Activated CD8-positive, alpha-beta memory T cell treated with anti-CD3 and anti-CD28 coated beads, Interleukin-2, amount 10 ng/mL, durations not matched to agents 7 days and 5 days (primary cell): ENCODE measurements at places on chromosomes 7 and 10.

GRCh38 chr10:78279756-78280155 lies 246.1 kb downstream of the RPS24 start:
- H3K27me3 ChIP-seq, result peaks cover 12% of the 10 kb centered on the region
- no peaks in the 10 kb centered on the region for H3K36me3 ChIP-seq
- H3K27ac ChIP-seq, result no peak overlapping the region
- no peaks in the 10 kb centered on the region for H3K4me1 ChIP-seq

DNA sequence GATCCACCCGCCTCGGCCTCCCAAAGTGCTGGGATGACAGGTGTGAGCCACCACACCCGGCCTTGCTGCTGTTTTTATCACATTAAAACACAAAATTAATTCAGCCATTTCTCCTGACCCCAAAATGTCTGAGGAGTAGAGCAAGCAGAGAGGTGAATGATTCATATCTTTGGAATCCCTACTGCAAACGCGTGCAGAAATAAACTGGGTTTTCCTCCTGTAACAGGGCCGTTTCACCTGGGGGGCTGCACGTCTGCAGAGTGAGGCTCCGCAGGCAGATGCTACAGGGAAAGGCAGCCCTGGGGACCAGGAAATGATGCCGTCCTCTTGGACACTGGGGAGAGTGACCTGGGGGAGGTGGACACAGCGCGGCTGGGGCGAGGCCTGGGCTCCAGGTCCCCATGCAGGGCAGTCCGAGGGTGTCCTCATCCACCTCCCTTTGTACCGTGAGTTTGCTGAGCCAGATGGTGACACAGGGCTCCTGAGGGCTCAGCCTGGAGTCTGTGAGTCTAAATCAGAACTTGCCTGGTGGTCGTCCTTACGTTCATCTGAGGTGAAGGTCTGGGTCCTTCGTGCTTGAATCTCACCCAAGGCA lies 41.9 kb downstream of the PDGFA start:
- H3K27ac ChIP-seq, result no peak overlapping the region
- H3K27me3 ChIP-seq, result no peaks in the 10 kb centered on the region
- DNase-seq, result no peak
- no peaks in the 10 kb centered on the region for H3K4me1 ChIP-seq

- H3K4me3 ChIP-seq, result no peak overlapping the region
- no peaks in the 10 kb centered on the region for H3K36me3 ChIP-seq
- DNase-seq, result no peak
- H3K4me1 ChIP-seq, result no peaks in the 10 kb centered on the region
Measured at GRCh38 chr10:59463909-59464308, 101.6 kb upstream of the FAM13C start.

DNA sequence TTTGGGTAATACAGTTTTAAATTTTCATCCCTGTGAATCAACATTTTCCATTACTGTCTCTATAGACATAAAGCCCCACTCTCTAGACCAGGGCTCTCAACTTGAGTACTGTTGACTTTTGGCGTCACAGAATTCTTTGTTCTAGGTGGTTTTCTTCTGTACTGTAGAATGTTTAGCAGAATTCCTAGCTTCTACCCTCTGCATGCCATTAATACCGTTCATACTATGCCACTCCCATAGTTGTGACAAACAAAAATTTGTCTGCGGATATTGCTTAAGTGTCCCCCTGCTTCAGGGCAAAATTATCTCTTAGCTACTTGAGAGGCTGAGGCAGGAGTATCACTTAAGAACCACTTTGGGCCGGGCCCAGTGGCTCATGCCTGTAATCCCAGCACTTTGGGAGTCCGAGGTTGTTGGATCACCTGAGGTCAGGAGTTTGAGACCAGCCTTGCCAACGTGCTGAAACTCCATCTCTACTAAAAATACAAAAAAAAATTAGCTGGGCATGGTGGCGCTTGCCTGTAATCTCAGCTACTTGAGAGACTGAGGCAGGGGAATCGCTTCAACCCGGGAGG lies 57.3 kb upstream of the NRG3 start:
- no peaks in the 10 kb centered on the region for H3K36me3 ChIP-seq
- no peak overlapping the region for H3K27ac ChIP-seq
- DNase-seq, result no peak
- no peak overlapping the region for H3K4me3 ChIP-seq
- H3K27me3 ChIP-seq, result no peaks in the 10 kb centered on the region

GRCh38 chr7:11570205-11570604 lies 261.8 kb downstream of the THSD7A start:
- H3K4me1 ChIP-seq, result no peaks in the 10 kb centered on the region
- H3K36me3 ChIP-seq, result no peaks in the 10 kb centered on the region
- DNase-seq, result no peak
- H3K27ac ChIP-seq, result no peak overlapping the region
- H3K4me3 ChIP-seq, result no peak overlapping the region
- no peaks in the 10 kb centered on the region for H3K27me3 ChIP-seq

- peaks cover 6% of the 10 kb centered on the region for H3K27me3 ChIP-seq
- DNase-seq, result no peak
- H3K4me3 ChIP-seq, result no peak overlapping the region
- no peaks in the 10 kb centered on the region for H3K4me1 ChIP-seq
- no peak overlapping the region for H3K27ac ChIP-seq
Measured at GRCh38 chr10:16381083-16381482, 55.7 kb upstream of the PTER start.

GRCh38 chr7:7246223-7246622 lies 63.9 kb downstream of the C1GALT1 start:
- DNase-seq, result no peak
- H3K4me1 ChIP-seq, result peaks cover 8% of the 10 kb centered on the region
- H3K27ac ChIP-seq, result no peak overlapping the region
- H3K4me3 ChIP-seq, result no peak overlapping the region
- no peaks in the 10 kb centered on the region for H3K27me3 ChIP-seq

DNA sequence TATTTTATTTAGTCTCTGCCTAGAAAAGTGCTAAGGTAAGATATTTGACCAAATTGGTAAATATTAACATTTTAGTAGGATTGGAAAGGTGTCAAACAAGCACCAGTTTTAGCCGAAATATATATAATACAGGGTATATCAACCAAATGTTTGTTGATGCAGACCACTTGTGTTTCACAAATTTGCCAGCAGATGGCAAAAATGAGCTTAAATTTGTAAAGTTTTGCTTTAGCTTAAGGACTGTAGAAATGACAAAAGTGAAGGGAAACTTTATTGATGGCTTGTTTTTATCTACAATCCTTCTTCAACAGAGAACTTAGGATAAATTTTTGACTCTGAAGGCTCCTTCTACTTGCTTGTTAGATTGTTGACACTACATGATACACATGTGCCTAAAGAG lies 4.8 kb upstream of the POLR1F start:
- no peak overlapping the region for H3K4me3 ChIP-seq
- H3K36me3 ChIP-seq, result no peaks in the 10 kb centered on the region
- H3K27ac ChIP-seq, result no peak overlapping the region
- H3K27me3 ChIP-seq, result peaks cover 3% of the 10 kb centered on the region
- peaks cover 9% of the 10 kb centered on the region for H3K4me1 ChIP-seq
- DNase-seq, result peak; percentile 57

DNA sequence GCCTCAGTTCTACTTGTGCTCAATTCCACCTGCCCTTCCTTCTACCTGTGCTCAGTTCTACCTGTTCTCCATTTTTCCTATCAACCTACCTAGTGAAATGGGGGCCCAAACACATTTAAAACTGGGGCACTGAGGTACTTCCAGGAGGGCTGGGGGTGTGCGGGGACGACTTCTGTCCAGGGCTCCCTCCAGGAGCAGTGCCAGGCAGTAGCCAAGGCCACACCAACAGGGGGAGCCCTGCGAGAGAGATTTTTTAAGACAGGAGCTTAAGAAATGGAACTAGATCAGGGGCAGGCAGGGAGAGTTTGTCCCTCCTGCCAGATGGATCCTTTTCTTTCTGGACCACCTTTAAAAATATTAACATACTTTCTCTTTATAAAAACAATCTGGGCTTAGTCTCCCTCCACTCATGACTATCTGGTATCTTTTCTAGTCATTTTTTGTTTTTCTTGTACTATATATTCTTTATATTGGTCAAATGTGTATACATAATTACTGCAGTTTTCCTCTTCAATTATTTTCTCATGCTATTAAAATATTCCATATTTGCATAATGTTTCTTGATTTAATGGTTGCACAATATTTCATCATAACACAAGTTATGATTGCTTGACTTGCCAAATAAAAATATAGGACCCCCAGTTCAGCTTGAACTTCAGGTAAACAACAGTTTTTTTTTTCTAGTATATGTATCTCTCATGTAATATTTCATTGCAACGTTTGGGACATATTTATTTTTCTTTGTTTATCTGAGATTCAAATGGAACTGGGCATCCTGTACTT lies 47.3 kb upstream of the INSYN2A start:
- no peaks in the 10 kb centered on the region for H3K27me3 ChIP-seq
- H3K36me3 ChIP-seq, result no peaks in the 10 kb centered on the region
- H3K27ac ChIP-seq, result no peak overlapping the region
- no peak for DNase-seq
- H3K4me3 ChIP-seq, result no peak overlapping the region
- no peaks in the 10 kb centered on the region for H3K4me1 ChIP-seq

GRCh38 chr10:75470901-75471300 lies 39.5 kb downstream of the LRMDA start:
- no peak for DNase-seq
- H3K36me3 ChIP-seq, result no peaks in the 10 kb centered on the region
- no peaks in the 10 kb centered on the region for H3K4me1 ChIP-seq
- H3K27me3 ChIP-seq, result no peaks in the 10 kb centered on the region
- no peak overlapping the region for H3K27ac ChIP-seq
- H3K4me3 ChIP-seq, result no peak overlapping the region

DNA sequence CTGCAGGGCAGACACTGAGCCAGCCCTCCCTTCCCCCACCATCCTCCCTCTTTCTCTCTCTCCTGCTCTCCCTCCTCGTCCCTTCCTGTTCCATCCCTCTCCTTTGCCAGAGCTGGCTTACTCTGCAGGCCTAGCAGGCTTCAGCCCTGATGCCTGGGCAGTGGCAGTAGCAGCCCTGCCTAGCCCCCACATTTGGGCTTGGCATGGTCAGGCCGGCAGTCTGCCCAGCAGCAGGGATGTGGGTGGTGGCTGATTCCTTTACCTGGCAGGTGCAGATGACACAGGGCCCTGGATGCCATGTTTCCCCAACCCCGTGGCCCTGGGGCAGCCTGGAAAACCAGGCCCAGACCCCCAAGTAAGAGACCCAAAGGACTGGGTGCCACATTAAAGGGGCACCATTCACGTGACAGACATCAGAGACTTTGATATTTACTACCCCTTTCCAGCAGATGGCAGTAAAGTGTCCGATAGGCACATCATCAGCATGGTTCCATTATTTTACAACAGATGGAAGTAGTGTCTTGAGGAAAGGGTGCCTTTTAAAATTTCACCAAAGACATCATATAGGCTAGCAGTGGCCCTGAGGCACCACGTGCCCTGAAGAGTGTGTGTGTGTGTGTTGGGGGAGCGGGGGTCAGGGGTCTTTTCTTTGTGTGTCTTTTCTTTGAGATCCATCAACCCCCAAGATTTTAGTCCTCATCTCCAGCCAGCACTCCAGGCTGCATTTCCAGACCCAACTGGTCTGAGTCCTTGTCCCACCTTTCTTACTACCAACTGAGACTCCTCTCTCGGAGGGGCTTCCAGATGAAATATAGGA lies 5.9 kb downstream of the KCP start:
- no peak overlapping the region for H3K4me3 ChIP-seq
- no peak for DNase-seq
- no peaks in the 10 kb centered on the region for H3K4me1 ChIP-seq
- H3K36me3 ChIP-seq, result no peaks in the 10 kb centered on the region
- H3K27ac ChIP-seq, result no peak overlapping the region
